Fibroblast of skin of left biceps (primary cell): ENCODE measurements at places on chromosomes 16 and 17.

- DNase-seq = peak; percentile 86
Measured at GRCh38 chr16:14378131-14378551, 251.9 kb downstream of the PARN start.

DNA sequence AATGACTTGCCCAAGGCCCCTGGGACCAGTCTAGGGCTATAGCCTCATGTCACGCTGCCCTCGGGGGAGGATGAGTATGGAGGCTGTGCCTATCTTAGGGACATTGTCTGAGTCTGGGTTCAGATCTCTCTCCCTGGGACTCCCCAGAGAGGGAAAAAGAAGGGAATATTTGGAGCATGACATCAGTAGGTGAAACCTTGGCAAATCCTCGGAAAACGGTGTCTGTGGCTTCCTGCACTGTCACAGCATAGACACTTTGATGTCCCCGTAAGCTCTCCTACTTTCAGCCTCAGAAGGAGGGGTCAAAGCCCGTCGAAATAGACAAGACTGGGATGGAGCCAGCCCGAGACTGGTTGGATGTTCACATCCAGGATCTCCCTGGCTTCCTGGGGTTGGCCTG is 11.3 kb downstream of the MEOX1 start:
- DNase-seq = no peak

DNA sequence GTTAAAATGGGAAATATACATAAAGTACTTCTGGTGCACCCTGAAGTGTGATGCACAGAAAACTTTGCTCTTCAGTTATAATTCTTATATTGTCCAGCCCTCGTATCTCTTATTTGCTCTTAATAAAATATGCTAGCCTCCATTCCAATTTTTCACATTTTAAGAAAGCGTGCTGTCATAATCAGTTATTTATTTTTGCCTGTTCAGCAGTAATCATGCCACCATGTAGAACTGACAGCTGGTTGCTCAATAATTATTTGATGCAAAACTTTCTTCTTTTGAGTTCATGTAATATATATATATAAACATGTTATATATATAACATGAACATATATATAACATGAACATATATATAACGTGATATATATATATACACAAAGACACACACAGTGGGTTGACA is 294.6 kb downstream of the CNTNAP4 start:
- no peak for DNase-seq

DNA sequence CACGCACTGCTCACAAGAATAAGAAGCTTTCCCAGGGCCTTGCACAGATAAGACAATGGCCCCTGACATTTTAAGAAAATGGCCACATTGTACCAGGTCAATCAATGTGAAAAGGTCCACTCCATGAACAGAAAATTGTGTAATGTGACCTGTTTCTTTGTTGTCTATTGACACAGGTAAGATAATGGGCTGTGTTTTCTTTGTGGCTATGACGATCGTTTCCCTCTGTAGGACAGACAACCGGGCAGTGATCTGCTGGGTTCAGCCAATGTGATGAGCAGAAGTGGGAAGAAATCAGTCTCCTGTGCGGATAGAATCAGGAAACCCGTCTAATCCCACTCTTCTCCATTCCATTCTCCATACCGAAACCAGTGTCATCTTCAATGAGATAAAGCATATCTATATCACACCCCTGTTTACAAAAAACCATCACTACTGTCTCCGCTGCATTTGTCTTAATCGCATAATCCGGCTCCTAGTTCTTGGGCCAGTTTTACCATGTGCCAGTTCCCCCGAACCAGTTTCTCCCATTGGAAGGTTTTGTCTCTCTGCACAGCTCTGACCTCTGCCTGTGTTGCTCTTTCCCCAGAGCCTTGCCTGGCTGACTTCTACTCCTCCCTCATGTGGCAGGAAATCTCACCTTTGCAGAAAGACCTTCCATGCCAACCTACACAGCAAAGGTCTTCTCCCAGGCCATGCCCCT is 66.9 kb upstream of the ATF7IP2 start:
- DNase-seq = no peak

- peak; percentile 96 for DNase-seq
Measured at GRCh38 chr16:64339052-64339770, 782.7 kb downstream of the CDH11 start.

GRCh38 chr16:1036166-1036565 is 36.4 kb upstream of the SSTR5 start:
- no peak for DNase-seq

GRCh38 chr16:67398546-67399217 is 5.4 kb upstream of the TPPP3 start:
- DNase-seq = no peak

DNA sequence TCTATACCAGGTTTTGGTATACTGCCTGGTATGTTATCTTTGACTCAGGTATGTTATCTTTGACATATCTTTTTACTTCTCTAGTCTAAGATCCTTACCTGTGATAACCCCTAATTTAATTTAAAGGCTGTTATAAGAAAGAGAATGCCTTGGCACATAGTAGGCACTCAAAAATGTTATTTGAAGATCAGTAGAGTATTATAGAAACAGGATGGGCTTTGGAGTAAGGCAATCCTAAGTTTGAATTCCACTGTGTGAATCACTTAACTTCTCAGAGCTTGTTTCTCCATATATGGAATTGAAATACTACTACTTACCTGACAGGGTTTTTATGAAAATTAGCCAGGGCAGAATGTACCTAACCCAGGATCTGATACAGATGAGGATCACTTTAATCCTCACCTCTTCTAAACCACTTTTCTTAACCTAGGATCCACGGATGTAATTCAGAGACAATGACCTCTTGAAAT is 1.2 kb downstream of the BRIP1 start:
- no peak for DNase-seq

- no peak for DNase-seq
Measured at GRCh38 chr17:81395600-81396277, 482 bp downstream of the BAHCC1 start.
